ENCODE measurements at places on chromosomes 16 and 17.
A peak's percentile ranks its signal among the peaks of the same experiment; 100 is the strongest.

GRCh38 chr17:51805765-51806164 is 352.7 kb downstream of the CA10 start:
- DNase-seq: no peak

DNA sequence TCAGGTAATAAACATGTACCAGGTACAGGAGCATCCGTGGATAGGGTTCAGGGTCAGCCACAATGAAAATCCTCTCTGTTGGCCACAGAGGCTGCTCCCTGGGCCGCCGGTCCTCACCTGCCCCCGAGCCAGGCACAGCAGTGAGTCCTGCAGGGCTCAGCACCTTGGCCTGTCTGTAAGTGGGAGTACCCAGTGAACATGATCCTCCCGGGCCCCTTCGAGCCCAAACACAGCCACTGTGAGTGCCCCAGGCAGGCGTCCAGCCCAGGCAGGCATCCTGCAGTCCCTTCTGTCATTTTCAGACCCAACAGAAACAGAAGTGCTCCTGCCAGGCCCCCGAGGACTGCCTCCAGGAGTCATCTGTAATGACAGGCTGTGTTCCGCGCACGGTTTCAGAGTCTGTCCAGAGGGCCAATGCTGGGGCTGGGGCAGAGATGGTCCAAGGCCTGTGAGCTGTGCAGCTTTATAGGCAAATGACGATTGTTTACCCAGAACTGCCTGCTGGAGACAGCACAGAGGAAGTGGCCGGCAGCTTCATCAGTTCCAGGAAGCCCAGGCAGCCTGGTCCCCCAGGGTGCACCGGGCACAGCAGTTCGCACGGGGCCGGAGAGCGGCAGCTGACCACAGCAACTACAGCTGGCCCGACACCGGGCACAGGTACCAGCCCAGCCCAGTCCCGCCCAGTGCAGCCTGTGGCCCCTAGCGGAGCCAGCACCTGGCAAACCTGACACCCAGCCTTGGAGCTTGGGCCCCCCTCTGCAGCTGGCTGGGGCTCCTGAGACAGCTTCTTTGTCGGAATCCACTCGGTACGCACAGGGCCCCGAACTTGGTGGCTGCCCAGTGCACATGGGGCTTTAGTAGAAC is 13.2 kb downstream of the SLC7A5 start:
- peak; percentile 41 for DNase-seq

- no peak for DNase-seq
Measured at GRCh38 chr17:61467416-61468262, 15.4 kb downstream of the TBX4 start.

- DNase-seq: no peak
Measured at GRCh38 chr16:69662901-69663300, 63.5 kb downstream of the NQO1 start.

- no peak for DNase-seq
Measured at GRCh38 chr17:81681672-81682071, 1.9 kb downstream of the ARL16 start.
